Urothelium cell line (cell line): ENCODE measurements at places on chromosomes 7 and 10.
A peak's percentile ranks its signal among the peaks of the same experiment; 100 is the strongest.

GRCh38 chr10:67608001-67608400, 88.0 kb downstream of the CTNNA3 start:
- DNase-seq, result no peak

- no peak for DNase-seq
These were observed 34.2 kb downstream of the ADRB1 start for GRCh38 chr10:114077815-114078219.

DNA sequence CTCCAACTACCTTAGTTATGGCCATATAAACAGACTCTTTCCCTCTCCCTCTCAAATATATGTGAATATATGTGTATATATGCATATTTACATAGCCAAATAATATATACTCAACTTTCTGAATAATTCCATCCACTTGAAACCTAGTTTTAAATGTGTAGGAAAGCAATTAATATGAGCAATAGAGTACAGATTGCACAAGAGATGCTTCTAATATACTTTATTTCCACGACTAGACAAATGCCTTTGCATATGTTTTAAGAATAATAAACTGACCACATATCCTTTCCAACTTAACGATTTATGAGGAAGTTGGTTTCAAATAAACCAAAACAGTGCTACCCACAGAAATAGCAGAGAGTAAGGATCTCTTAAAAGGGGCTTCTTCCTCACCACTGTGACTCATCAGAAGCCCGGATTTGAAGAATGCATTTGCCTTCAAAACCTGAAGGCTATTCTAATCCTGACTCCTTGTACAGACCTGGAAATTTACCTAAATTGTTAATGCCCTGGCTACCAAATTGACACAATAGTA, 266.3 kb downstream of the AHR start:
- DNase-seq, result peak; percentile 27

GRCh38 chr10:59585046-59585700, 124.5 kb downstream of the SLC16A9 start:
- DNase-seq, result peak; percentile 29

DNA sequence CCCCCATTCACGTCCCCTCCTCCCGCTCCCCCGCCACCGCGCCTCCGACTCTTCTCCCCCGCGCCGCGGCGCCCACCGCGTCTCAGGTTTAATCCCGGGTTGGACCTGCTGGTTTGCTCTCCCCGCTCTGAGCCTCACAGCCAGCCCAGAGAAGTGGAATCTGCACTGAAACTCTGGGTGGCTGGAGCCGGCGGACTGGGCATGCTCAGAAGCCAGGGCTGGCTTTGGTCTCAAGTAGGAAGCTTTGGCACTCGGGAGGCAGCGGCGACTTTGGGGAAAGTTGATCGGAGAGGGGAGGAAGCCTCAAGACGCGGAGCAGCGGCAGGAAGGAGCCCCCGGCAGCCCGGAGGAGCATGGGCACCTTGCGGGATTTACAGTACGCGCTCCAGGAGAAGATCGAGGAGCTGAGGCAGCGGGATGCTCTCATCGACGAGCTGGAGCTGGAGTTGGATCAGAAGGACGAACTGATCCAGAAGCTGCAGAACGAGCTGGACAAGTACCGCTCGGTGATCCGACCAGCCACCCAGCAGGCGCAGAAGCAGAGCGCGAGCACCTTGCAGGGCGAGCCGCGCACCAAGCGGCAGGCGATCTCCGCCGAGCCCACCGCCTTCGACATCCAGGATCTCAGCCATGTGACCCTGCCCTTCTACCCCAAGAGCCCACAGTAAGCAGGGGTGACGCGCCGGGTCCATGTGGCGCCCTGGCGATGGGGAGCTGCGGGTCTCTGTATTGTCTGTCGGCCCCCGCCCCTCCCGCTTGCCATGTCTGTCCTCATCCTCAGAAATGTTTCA, at the start of gene PRKG1:
PRKG1 (plus strand) TSS at position 250 of the 791 bp plus-strand sequence.
- peak; percentile 86 for DNase-seq

- DNase-seq, result no peak
These were observed 65.8 kb downstream of the CDK13 start for GRCh38 chr7:40015790-40016296.

DNA sequence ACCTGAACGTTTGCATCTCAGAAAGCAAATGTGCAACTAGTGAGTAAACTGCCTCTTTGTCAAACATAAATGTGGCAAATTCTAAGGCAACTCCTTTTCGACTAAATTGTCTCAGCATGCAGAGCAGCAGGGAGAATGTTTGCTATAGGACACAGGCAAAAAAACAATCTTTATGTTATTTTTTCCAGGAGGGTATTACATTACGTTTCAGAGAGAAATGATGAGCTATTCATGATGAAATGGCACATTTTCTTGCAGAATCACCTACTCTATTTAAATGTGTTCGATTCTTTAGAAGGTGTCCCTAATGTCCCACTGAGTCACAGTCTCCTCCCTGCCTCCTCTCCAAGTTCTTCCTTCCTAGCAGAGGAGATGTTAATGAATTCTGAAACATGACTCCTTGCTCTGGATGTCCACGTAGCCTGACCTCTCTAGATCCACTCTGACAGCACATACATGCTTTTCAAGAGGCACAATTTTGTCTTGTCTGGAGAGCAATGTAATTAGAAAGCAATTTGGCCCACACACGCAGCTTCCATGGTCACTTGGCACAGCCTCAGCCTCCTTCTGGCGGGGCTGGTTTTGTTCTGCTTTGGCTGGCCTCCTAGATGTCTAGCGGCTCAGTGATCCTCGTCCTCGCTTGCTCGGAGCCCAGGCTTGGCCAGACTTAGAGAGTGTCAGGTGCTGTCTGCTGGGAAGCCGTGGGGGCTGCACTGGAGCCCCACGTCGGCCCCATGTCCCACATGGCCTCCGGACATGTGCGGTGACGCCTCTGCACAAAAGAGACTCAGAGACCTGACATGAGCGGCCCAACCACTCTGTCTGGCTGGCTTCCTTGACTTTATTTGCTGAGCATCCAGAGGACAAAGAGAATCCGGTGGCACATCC, 125.7 kb upstream of the ZNF438 start:
- DNase-seq, result peak; percentile 49

GRCh38 chr10:89238956-89239644, 12.5 kb downstream of the LIPA start:
- no peak for DNase-seq

- DNase-seq, result no peak
These were observed 5.7 kb downstream of the WEE2 start for GRCh38 chr7:141713890-141714289.

DNA sequence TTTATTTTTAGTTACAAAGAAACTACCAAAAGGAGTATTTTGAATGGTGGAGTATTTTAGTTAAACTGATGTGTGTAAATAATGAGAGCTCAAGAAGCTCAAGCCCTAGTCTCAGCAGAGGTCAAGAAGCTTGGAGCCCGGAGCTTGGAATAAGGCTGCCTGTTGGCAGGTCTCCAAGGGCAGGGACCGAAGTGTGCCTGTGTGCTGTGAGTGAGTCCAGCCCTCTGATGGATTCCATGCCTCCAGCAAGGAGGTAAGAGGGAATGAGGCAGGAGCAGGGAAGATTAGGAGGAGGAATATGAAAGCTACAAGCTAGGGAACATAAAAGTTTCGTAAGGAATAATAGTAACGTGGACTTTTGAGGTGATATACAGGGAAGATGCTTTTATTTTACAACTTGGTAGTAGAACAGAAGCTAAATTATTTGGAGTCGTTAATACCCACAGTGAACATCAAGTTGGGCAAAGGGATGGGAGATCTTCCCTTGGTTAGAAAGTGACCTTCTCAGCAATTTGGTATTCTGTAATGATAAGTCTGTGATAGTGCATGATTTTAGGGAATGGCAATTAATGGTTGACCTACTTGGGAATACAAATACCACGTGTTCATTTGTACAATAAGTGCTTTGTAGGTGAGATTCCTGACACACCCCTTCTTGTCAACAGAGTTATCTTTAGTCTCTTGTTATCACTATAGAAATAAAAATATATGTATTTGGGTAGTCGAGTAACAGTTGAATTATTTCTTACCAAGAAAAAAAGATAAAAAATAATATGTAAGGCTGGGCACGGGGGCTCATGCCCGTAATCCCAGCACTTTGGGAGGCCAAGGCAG, 4.6 kb downstream of the SEC23IP start:
- no peak for DNase-seq

DNA sequence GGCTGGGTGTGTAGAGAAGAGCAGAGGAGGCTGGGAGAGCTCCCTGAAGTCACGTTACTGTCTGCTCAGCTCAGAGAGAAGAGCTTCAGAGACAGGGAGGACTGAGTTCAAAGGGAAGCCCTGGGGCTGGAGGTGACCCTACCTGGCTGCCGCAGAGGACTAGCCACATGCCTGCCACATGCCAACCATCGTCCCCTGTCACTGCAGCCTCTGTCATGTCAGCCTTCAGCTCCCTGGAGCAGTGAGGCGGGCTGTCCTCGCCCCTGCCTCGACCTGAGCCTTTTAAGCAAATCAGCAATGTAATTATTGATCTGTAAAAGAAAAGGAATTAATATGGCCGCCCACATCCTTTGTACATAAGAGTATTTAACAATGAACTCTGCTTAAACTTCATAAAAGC, 89.3 kb upstream of the RET start:
- no peak for DNase-seq

DNA sequence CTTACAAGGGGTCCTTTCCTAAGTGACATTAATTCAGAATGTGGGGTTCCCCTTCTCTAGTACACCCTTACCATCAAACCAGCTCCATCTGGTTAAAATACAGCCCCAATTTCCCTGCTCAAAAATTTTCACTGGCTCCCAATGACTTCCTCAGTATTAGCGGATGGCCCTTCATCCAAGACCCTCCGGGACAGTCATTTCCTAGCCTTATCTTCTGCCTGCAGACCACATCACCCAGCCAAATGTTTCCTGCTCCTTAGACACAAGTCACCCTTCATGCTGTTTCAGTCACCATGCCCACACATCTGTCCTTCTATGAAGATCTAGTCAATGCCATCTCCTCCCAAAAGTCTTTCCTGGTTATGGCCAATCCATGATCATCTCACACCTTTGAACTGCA, 45.2 kb downstream of the PARD3 start:
- no peak for DNase-seq

- no peak for DNase-seq
These were observed 197.3 kb downstream of the PCLO start for GRCh38 chr7:82965088-82966036.

- DNase-seq, result no peak
These were observed 14.2 kb upstream of the ZNF107 start for GRCh38 chr7:64651632-64652165.
